ENCODE measurements at places on chromosomes 7 and 10. TPM values are rescaled to one million over a fixed set of nuclear protein-coding genes. Genes with fewer than 3 reads are reported as not detected.

Gene GARIN1A
- 0.78 TPM for total RNA-seq

Gene HKDC1
- 2.4 TPM for total RNA-seq

Gene LLCFC1
- not detected for total RNA-seq

Gene ST8SIA6
- 0.85 TPM for total RNA-seq

Gene KIF11
- total RNA-seq = 1.4 TPM

Gene ELAPOR2
- 10.5 TPM for total RNA-seq

Gene SCIN
- total RNA-seq = 3.2 TPM

Gene ASZ1
- total RNA-seq = not detected

Gene TMEM229A
- not detected for total RNA-seq

Gene PRSS37
- total RNA-seq = not detected

Gene LEP
- total RNA-seq = 0.28 TPM

Gene KCND2
- total RNA-seq = not detected

Gene GRB10
- total RNA-seq = 87.8 TPM

Gene CEP55
- total RNA-seq = 1.0 TPM

Gene CYP3A7
- total RNA-seq = 0.07 TPM

Gene RNF148
- total RNA-seq = under 0.01 TPM

Gene SPDYE9
- not detected for total RNA-seq

Gene FFAR4
- total RNA-seq = not detected

Gene UTF1
- total RNA-seq = not detected

Gene RNF133
- not detected for total RNA-seq

Gene SPDYE8
- not detected for total RNA-seq

Gene ORC5
- 68.7 TPM for total RNA-seq

Gene TLX1
- total RNA-seq = not detected

Gene GJD4
- total RNA-seq = 0.07 TPM

Gene EPHA1
- total RNA-seq = 53.9 TPM

Gene SEC24C
- 85.5 TPM for total RNA-seq

Gene FAM180A
- 0.14 TPM for total RNA-seq

Gene SPDYE2B
- total RNA-seq = not detected

Gene EMX2
- total RNA-seq = not detected

Gene FOXI2
- total RNA-seq = not detected

Gene PPP1R3A
- total RNA-seq = not detected

Gene NPTX2
- total RNA-seq = under 0.01 TPM

Gene TUBAL3
- 0.36 TPM for total RNA-seq

Gene ZNF248
- total RNA-seq = 10.3 TPM

Gene CAMK2G
- total RNA-seq = 20.6 TPM

Gene RGR
- total RNA-seq = not detected

Gene FBXO24
- 0.21 TPM for total RNA-seq

Gene VPS37D
- 1.3 TPM for total RNA-seq

Gene OR13A1
- not detected for total RNA-seq

Gene GCK
- total RNA-seq = 0.34 TPM

Gene SPDYE6
- not detected for total RNA-seq

Gene NANOS1
- 0.68 TPM for total RNA-seq

Gene RBM17
- total RNA-seq = 76.1 TPM

Gene PGAM2
- total RNA-seq = not detected

Gene DNAH11
- 7.3 TPM for total RNA-seq

Gene XRCC2
- total RNA-seq = 0.28 TPM

Data from nasal cavity respiratory epithelium epithelial cell of viscerocranial mucosa (primary cell).